Effector CD4-positive, alpha-beta T cell (primary cell): ENCODE measurements at places on chromosomes 1 and 21.

GRCh38 chr1:101992821-101993575 lies 3.7 kb downstream of the OLFM3 start:
- DNase-seq, result no peak

DNA sequence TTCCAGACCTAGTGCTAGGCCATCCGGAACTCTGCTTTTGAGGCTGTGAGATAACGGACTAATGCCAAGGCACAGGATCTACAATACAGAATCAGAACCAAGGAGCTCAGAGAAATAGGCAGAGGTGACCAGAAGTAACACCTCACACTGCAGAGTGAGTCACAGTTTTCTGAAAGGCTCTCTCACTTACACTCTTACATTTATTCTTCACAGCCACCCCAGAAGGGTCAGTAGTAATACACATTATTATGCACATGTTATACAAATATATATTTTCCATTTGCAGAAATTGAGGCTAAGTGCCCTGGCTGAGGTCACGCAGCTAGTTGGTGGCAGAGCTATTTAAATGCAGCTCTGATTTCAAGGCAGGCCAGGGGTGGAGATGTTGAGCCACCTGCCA lies 542.5 kb downstream of the OMA1 start:
- DNase-seq, result no peak

DNA sequence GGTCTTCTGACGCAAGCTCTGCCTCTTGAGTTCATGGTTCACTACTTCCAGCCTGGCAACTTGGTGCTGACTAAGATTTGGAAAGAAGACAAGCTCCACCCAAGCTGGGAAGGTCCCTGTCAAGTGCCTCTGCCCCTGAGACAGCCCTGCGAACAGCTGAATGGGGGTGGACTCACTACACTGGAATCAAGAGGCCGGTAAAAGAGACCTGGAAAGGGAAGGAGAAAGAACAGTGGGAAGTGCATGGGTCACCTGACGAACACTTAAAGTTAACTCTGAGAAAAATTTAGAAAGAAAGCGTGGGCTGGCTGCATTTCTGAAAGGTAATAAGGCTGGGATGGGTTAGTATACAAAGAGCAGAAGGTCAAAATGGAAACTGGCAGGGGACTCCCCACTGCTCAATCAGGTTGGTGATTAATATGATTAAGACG lies 26.1 kb upstream of the ZNF496 start:
- DNase-seq, result no peak

- no peak for DNase-seq
Observed at GRCh38 chr1:3261969-3262579, 192.4 kb upstream of the ARHGEF16 start.

DNA sequence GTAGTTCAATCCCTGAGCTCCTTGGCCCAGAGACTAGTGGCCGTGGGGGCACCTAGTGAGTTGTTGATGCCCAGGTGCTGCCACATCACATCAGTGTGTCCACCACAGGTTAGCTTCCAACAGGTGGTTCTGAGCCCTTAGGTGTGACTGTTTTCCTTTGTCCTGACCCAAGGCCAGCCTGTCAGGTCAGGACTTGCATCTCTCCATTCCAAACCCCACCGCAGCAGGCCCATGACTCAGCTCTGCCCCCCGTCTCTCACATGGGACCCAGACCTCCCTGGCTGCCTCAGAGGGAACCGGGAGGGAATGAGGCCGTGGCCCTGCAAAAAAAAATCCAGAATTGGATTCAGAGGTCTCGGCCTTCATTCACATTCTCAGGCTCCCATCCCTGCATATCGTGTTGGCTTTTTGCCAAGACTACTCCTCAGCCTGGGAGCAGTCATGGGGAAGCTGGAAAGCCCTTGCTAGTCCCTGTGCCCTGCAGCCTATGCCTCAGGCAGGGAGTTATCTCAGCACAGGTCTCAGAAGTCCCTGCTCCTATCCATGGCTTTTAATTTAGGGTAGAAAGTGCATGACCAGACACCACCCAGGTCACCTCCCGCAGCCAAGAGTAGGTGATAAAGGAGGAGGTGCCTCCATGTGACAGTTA lies 7.2 kb downstream of the INAVA start:
- no peak for DNase-seq

DNA sequence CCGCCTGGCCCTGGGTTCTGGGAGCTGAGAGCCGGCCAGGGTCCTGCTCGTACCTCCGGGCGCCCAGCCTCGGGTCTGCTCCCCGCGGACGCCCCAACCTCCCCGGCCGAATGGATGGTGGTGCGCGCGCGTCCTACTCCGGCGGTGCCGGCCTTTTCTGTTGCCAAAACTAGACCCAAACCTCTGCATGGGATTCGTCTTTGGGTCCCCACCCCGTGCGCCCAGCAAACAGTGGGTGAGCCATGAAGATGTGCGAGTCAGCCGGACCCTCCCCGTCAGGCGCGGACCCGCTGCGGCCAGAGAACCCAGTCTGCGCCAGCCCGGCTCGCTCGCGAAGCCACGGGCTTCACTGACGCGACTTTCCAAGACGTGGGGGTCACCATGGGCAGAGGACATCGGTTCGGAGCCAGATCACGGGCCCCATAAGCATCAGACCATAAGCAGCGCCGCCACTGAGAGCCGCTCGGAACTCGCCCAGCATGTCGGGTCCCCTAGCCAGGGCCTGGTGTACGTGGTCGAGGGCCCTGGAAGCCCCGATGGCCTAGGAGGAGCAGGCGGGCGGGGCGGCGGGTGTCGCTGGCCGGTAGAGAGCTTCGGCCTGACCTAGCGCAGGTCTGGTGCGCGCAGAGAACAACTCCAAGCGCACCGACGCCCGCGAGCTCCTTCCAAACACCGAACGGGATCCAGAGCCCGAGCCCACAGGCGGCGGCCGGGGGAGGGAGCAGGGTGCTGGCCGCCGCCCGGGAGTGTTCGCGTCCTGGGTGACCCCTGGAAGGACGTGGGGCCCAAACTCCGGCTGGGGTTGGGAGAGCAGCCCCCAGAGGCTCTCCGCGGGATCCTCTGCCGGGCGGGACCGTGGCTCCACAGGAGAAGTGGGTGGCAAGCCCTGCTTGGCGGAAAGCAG lies 1.0 kb upstream of the TP73 start:
- DNase-seq, result no peak

GRCh38 chr1:1122981-1123480 lies 7.1 kb upstream of the C1orf159 start:
- no peak for DNase-seq

- no peak for DNase-seq
Observed at GRCh38 chr1:197841158-197841557, 61.3 kb upstream of the C1orf53 start.

- DNase-seq, result no peak
Observed at GRCh38 chr1:30637183-30637980, 86.0 kb downstream of the MATN1 start.

DNA sequence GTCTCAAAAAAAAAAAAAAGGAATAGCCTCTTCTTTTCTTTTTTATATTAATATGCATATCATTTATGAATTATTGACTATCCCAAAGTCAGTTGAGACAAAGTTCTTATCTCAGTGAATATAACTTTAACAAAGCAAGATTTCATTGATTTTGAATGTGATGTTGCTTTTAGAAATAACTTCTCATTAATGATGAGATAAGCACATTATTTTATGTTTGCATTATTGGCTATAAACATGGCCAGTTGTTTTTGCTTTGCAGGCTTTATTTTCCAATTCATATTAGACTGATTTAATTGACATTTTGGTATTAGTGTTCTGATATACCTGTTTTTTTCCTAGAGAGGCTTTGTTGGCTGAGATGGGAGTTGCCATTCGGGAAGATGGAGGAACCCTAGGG lies 81.3 kb downstream of the KIF1B start:
- no peak for DNase-seq

DNA sequence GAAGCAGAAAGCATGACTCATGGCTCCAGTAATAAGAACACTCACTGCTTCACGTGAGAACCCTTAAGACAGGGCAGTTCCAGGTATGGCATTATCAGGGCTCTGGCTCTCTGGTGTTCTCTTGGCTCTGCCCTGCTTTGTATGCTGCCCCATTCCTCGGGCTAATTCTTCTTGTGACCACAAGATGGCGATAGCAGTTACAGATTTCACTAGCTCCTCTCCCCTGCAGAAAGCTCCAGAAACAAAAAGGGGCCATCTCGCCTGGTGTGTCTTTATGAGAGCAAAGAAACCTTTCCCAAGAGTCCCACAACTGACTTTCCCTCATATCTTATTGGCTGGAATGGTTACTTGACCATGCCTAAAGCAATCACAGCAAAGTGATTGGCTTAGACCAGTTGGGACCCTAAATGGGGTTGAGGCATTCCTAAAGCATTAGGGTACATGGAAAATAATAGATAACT lies 60.1 kb downstream of the F3 start:
- no peak for DNase-seq

DNA sequence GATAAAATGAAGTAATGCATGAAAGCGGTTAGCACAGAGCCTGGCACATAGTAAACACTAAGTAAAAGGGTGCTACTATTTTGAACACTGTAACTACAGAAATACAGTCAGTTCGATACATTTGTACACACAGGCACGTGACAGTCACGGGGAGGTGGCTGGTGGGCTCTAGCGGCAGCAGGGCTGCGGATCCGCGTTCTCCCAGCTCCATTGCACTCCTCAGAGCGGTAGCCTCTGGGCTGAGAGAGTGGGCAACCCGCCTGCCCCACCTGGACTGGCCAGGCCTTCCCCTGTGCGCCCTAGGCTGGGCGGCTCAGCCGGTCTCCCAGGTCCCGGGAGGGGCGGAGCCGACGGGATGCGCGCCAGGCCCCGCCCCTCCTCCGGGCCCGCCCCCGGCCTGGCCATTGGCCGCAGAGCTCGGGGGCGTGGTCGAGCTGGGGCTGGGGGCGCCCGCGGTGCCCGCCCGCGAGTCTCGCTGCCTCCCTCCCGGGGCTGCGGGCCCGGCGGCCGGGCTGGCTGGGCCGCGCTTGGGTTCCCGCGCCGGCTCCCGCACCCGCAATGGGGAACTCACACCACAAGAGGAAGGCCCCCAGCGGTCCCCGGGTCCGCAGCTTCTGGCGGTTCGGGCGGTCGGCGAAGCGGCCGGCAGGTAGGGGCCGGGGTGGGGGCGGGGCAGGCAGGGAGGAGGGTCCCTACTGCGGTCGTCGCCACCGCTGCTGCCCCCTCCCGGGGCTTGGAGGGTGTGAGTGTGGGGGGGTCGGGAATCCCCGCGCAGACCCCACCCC lies 51.2 kb upstream of the SYNC start:
- peak; percentile 65 for DNase-seq

DNA sequence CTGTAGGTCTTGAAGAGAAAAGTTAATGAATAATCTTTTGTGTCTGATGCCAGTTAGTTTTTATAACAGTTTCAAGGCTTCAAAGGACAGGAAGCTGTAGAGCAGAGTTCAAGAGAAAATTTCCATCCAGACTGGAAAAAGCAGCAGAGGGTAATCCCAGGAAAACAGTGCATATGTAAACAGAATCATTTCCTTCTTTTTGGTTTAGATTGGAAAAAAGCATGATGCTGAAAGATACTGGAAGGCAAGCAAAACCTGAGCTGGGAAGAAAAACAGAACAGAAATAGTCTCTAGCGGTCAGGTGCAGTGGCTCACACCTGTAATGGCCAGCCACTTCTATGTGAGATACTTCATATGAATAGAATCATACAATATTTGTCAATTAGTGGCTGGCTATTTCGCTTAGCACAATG lies 71.9 kb downstream of the ZSWIM5 start:
- DNase-seq, result no peak

DNA sequence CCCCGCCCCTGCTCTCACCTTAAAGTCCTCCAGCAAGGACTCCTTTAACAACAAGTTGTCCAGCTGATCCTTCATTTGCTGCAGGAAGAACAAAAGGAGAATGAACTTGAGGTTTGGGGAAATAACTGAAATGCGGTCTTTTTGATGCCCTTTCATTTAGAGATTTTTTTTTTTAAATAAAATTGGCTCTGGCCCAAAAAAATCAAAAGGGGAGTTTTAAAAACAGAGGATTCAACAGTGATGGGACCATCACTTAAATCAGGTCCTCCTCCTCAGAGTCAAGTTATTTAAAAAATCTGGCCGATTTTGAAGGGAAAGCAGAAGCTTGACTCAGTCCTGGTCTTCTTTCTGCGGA lies 742 bp downstream of the IL19 start:
- no peak for DNase-seq

DNA sequence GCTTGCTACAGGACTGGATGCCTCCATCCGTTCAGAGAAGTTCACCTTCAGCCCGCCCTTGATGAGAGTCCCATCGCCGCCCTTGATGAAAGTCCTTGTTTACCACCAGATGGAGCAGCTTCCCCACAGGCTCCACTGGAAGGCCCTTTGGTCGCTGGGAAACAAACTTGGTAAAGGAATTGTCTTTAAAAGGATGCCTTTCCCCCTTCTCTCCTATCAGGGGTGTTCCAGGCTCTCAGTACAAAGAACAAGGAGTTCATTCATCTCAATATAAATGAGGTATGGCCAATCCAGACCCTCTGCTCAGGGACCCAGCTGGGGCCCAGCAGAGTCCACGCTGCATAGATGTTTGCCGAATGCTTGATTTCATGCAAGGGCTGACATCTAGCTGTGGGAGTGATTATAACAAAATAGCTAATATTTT lies 50.8 kb downstream of the CAPN9 start:
- DNase-seq, result no peak

- DNase-seq, result no peak
Observed at GRCh38 chr1:1092149-1092855, 18.2 kb upstream of the RNF223 start.

GRCh38 chr21:14620152-14620551 lies 74.0 kb upstream of the SAMSN1 start:
- no peak for DNase-seq

DNA sequence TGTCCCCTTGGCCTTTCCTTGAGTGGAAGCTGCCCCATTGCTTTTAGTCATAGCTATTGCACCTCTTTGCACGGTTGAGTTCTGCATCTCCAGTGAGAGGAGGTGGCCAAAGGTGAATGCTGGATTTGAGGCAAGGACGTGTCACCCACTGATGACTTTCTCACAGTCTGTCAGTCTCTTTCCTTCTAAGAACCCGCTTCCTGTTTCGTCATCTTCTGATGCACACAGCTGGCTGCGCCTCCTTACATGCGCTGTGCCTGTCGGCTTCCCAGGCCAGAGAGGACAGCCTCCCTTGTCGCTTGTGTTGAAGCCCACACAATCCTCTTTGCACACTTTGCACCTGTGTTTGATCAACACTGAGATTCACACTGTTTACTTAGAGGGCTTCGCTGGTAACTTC lies 41.8 kb upstream of the PWP2 start:
- DNase-seq, result peak; percentile 84

DNA sequence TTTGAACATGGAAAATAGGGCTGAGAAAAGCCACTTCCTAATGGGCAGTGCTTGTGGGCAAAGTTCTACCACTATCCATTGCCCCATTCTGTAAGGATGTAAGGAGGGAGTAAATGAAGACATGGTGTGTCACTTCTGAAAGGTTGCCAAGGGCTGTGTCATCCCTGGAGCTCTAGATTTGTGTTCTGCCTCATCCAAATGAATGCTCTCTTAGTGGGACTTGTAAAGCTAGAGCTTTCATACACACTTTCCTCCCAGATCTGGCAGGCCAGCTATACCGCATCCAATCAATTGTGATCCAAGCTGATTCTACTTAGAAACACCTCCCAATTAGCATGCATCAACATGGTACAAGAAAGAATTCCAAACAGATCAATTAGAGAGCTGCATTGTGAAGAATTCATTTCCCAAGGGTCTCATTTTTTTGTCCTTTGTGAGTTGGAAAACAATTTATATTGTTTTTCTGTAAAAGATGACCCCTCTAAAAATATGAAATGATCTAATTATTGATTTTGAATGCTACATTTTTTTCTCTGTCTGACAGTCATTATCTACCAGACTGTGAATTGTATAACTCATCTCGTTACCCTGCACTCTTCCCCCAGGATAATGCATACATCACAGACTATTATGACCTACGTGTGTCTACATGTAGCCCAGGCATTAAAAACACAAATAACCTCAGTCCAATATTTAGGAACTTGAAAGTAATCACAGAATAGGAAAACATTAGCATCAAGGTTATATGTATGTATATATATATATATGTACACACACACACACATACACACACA lies 117.1 kb upstream of the DUSP10 start:
- no peak for DNase-seq
